ENCODE measurements at places on chromosomes 5 and 9. TPM values are rescaled to one million over a fixed set of nuclear protein-coding genes. Genes with fewer than 3 reads are reported as not detected.

The OSMR gene
- total RNA-seq, result not detected

The PCDHB11 gene
- not detected for total RNA-seq

The RNF183 gene
- 0.12 TPM for total RNA-seq

The LTC4S gene
- total RNA-seq, result 0.88 TPM

The FOXD1 gene
- 0.09 TPM for total RNA-seq

The KIF4B gene
- total RNA-seq, result 0.07 TPM

The OLFM1 gene
- total RNA-seq, result 0.19 TPM

The PRR7 gene
- 13.6 TPM for total RNA-seq

The TEK gene
- not detected for total RNA-seq

The PHAX gene
- 51.7 TPM for total RNA-seq

The CTNND2 gene
- not detected for total RNA-seq

The SLC25A2 gene
- total RNA-seq, result 0.23 TPM

The NDFIP1 gene
- 122 TPM for total RNA-seq
